ENCODE measurements at places on chromosomes 7 and 10.

DNA sequence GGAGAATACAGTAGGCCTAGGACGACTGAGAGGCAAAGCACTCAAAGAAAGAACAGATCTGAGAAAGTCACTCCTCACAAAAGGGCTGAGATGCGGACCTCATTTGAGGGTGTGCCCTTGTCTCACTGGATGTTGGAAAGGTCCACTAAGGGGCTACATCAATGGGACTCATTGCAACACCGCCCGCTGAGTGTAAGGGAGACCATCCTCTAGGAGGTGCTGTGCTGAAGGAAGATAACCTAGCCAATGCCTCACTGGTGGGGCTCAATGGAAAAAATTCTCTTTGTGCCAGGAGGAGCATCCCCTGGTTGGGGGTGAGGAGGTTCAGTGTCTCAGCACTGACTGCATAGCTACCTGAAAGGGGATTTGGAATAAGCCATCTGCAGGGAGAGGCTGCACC lies 758.7 kb upstream of the CELF2 start:
- DNase-seq, result no peak

DNA sequence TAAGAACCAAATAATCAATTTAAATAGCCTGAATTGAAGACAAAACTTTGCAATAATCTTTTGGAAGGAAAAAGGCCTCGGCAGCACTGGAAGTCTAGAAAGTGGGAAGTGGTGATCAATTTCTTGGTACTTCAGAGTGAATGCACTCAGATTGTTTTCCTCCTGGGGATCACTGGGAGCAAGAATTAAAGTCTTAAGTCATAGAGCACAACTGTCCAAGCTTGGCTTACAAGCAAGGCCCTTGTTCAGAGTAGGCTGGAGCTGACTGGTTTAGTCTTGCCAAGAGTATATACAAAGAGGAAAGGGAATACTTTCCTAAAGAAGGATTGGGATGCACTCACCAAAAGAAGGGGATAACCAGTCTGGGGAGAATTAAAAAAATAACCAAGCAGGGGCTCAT lies 637.1 kb downstream of the CCSER2 start:
- no peak for DNase-seq

- DNase-seq, result no peak
Observed at GRCh38 chr10:106189292-106189691, 975.2 kb downstream of the SORCS1 start.

DNA sequence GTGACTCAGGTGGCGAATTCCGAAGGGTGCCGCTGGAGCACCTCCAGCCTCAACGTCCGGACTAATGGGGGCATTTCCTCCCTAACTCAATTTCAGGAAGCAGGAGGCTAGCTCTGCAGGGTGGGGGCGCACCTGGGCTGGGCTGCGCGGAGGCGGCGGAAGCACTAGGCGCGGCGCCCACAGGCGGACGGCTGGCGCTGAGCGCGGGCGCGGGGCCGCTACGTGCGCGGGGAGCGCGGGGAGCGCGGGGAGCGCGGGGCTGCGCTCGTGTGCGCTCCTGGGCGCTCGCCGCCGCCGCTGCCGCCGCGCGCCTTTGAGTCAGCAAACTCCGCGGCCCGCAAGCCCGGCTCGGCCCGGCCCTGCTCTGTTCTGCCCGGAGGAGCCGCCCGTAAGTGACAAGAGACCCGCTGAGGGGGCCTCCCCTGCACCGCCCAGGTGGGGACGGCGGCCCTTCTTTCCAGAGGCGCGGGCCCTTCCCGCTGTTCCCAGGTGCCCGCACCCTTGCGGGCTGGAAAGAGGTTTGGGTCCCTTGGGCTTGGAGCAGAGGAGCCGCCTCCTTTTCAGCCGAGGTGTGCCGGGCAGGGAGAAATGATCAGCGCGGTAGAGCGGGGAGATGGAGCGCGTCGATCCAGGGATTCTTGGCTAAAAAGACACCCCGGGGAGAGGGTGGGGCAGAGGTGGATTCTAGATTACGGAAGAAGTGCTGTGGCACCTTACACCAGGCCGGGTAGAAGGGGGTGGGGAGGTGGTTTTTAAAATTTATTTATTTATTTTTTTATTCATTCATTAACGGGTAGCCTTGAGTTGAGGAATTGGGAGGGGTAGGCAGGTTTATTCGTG lies at the start of gene SNX10:
Gene SNX10, plus strand, starts transcription at position 164 of the 840 bp plus-strand sequence. CDS start 54,581 bp downstream, outside the sequence.
- peak; percentile 51 for DNase-seq

DNA sequence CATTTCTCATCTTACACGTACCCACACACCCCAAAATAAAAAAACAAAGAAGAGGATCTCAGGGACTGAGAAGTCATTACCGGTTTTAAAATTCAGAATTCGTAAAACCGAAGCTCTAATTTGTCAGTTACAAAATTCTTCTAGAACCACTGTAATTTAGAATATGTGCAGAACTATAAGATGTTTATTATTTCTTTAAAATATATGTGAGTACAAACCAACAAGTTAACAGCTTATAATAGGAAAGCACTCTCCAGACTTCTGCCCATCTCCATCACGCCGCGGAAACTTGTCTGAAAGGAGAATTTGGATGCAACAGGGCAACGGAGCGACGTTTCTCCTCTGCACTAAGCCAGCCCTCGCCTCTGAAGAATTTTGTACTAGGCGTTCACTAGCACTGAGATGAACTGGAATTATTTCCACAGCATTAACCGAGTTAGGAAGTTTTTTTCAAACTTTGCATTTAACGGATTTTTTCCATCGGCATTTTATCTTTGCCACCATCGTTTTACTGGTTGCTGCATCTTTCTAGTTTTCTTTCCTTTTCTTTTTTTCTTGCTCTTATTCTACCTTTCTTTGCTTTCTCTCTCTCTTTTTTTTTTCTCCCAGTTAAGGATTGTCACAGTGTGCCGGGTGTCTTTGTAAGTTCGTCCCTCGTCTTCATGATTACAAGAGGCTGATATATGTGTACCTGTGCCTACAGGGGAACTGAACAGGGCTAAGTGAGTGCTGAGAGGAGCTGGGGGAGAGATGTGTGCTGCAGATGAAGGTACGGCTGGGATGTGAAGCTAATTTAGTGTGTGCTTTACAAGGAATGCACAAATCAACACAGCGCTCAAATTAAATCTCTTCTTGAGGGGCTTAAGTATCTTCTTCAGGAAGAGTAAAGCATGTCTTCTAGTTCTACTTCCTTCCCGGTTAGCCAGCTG lies 295.9 kb upstream of the NFE2L3 start:
- no peak for DNase-seq

DNA sequence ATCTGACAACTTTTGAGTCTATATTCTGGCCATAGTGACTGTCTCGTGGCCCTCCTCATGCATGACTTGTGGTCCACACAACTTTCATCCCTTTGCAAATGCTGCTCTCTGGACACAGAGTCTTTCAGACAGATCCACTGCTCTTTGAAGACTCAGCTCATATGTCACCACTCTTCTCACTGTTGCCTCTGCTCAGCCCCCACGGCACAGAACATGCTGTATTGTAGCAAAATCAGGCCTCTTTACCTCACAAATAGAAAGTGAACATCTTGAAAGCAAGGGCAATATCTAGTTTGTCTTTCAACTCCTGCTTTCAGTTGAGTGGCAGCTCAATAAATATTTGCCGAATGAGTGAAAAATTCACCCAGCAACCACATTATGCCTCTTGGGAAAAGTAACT lies 443.5 kb downstream of the NRG3 start:
- DNase-seq, result no peak

DNA sequence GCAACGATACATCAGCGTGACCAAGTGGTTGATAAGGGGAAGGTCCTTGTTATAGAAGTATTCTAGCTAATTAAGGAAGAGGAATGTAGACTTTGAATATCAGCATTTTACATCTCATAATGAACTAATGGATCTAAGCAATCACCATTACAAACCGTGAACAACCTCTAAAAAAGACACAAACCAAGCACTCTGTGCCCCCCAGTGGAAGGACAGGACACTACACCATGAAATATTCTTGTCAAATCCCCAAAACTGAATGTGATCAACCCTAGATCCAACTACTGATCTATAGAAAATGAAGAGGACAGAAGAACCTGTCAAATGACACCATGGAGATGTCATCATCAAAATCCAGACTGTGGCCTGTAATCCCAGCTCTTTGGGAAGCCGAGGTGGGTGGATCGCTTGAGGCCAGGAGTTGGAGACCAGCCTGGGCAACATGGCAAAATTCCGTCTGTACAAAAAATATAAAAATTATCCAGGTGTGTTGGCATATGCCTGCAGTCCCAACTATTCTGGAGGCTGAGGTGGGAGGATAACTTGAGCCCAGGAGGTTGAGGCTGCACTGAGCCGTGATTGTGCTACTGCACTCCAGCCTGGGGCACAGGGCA lies 111.3 kb upstream of the CARD11 start:
- peak; percentile 26 for DNase-seq

GRCh38 chr10:62454687-62455397 lies 80.7 kb downstream of the ZNF365 start:
- DNase-seq, result no peak

DNA sequence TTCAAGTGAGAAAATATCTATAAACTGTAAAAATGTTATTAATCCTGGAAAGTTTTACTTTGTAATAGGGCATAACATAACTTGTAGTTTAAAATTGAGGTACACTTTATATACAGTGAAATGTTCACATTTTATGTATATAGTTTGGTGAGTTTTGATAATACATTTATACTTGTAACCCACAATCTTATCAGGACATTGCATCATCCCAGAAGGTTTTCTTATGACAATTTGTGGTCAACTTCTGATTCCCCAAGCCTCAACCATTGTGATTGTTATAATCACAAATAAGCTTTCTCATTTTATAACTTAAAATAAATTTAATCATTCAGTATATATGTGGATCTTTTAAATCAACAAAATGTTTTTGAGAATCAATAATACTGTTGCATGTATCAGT lies 151.1 kb downstream of the TFPI2 start:
- DNase-seq, result no peak

DNA sequence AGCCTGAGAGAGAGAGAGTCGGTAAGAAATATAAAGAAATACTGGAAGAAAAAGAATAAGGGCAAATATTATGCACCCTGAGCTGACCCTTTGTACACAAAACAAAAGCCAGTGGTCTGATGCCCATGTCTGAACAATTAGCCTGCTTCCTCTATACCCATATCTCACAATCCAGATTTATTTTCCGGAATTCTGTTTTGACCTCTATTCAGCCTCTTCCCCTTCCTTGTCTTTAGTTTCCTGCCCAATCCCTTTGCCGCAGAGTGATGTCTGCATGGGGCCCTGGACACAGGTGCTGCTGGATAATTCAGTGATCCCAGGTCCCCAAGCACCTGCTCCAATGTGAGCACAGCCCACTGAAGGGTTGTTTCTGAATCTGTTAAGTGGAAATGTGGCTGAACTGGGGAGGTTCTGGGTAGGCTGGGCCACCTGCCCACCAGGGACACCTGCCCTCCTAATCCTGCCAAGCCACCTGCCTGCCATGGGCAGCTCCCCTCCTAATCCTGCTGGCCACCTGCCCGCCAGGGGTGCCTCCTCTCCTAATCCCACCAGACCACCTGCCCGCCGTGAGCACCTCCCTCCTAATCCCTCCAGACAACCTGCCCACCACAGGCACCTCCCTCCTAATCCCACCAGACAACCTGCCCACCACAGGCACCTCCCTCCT lies 23.0 kb downstream of the ADGRA1 start:
- no peak for DNase-seq

DNA sequence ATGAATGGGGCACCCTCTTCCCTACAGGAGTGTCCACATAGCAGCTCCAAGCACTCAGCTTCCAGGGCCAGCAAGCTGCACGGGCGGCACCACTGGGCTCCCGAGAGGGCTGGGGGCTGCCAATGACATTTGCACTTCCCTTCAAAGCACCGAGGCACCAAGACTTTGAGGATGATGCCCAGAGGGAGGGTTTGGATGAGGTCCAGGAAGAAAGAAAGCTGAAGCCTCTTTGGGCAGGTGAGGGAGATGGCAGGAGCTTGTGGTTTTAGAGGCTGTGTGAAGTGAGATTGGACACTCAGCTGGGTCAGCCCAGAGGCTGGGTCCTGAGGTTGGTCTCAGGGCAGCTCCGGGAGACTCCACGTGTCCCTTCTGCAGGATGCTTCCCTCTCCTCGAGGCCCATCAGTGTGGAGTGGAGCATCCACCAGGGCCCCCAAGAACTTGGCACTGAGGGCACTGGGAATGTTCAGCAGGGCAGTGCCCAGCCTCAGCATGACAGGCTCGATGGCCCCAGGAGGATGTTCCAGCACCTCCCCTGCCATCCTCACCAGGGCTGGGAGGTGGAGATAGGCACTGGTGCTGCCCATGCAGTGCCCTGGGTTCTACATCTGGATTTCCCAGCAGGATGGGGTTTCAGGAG lies 54.9 kb upstream of the IGFBP3 start:
- no peak for DNase-seq

- no peak for DNase-seq
Observed at GRCh38 chr7:130273933-130274255, 7.2 kb downstream of the CPA2 start.

DNA sequence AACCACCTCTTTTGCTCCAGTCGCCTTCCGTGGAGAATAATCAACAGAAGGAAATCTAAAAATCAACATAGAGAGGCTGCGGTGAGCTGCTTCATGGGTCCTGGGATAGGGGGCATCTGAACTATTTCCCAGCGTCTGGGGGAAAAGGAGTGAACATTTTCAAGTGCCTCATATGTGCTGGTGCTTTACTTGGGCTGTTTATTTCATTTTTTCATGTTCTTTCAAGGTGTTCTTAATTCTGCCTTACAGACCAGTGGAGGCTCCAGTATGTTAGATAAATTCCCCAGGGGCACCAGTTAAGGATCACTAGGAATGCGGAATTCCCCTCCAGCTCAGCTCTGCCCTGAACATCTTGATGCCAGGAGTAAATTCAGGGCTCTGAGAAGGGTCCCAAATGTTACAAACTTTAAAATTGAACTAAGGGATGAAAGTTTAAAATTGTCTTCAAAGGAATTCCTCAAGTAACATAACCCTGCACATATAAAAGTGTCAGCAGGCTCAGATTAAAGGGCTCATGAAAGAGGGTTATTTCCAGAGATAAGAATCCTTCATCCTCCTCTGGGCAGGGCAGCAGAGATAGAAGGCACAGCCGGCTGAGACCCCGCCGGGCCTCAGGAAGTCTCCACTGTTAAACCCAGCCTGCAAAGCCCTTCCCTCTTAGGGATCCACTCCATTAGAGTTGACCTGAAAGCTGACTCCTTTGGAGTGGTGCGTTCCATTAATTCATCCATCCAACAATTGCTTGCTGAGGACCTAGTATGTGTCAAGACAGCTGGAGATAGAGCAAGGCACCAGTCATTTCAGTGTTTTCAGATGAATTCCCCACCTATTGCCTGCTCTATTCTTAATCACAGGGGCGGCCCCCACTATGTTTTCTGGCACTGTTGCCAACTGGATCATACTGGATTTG lies 345.8 kb downstream of the KCNMA1 start:
- DNase-seq, result no peak

- no peak for DNase-seq
Observed at GRCh38 chr7:134948736-134949135, 37.6 kb upstream of the AGBL3 start.

DNA sequence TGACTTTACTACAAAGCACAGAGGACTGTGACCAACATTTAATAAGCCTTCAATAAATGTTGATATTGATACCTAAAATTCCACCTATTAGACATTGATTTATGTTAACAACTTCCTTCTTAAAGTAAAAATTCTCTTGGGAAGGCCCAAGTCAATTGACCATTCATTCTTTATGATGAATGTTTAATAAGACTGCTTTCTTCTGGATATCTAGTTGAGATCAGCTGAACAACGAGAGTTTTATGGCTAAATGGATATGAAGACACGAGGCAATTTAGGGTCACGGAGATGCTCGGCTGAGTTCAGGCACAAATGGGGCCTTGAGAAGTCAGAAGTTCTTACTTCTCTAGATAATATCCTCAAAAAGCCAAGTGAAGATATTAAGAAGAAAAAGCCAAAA lies 258.8 kb downstream of the FRMD4A start:
- no peak for DNase-seq

Measured in stimulated activated CD8-positive, alpha-beta memory T cell treated with anti-CD3 and anti-CD28 coated beads, Interleukin-4, amount 100 ng/mL, for 4 hours (primary cell).